ENCODE measurements at places on chromosomes 3 and 15.

DNA sequence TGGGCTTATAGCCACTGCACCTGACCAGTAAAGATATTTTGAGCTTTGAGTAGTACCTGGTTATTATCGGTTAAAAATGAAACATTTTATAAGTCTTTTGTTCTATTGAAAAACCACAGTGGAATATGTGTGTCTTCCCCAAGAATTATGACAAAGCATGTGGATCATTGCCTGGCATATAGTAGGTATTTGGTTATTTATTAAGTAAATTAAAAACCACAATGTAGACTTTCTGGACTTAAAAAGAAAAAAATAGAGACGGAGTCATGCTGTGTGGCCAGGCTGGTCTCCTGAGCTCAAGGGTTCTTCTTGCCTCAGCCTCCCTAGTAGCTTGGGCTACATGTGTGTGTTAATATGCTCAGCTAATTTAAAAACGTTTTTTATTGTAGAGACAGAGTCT lies 43.5 kb downstream of the UBE2E2 start:
- no peak for DNase-seq

GRCh38 chr15:78241017-78241416 lies 6.7 kb upstream of the ACSBG1 start:
- peak; percentile 89 for DNase-seq

- DNase-seq, result no peak
Observed at GRCh38 chr15:100169615-100170290, 172.0 kb downstream of the ADAMTS17 start.

GRCh38 chr3:140756240-140757016 lies 78.6 kb downstream of the TRIM42 start:
- no peak for DNase-seq

All from activated CD8-positive, alpha-beta T cell treated with anti-CD3 and anti-CD28 coated beads, Interleukin-2, amount 10 ng/mL, durations not matched to agents 7 days and 5 days (primary cell).